ENCODE measurements at places on chromosomes 5 and 9.
A peak's percentile ranks its signal among the peaks of the same experiment; 100 is the strongest.

DNA sequence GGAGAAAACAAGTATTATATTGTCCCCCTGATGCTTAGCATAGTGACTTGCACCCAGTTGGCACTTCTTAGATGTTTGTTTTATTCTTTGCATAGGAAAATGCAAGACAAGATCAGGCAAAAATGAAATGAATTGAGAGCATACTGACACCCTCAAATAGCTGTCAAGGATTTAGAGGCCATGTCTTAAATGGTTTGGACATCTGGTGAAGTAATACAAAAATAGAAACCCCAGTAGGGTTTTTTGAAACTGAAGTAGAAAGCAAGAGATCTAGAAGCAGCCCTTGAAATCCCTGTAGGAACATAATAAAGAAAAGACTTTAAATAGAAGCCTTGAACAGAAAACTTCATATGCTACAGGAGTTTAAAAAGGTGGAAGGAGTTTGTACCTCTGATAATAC is 174.3 kb downstream of the ANXA1 start:
- no peak for DNase-seq

- no peak for DNase-seq
These were observed 29.4 kb upstream of the GDA start for GRCh38 chr9:72119853-72120252.

GRCh38 chr9:33049680-33050361 is 24.7 kb downstream of the DNAJA1 start:
- no peak for DNase-seq

DNA sequence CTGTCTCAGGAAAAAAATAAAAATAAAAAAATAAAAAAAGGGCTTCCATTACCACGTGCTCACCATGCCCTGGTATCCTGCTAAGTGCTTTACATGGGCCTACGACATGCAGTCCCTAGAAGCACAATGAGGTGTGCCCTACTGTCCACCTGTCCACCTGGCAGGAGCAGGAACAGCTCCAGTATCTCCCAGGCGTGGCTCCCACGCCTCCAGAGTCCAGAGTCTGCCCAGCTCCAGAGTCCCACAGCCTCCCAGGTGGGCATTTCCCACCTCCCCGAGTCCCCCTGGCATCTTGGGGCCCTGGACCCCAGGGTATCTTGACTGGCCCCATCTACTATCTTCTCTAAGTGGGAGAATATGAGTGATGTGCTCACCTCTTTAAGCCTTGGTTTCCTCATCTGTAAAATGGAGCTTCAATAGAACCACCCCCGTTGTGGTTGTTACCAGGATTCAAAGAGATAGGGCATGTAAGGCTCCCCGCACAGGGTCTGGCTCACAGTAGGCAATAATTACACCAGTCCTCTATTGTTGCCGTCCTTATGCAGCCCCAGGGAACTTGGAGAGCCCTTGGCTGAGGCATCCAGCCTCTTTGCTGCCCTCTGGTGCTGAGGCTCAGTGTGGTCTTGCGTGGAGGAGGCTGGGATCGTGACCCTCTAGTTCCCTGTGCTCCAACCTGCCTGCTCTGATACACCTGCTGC is 8.9 kb downstream of the CXCL14 start:
- peak; percentile 42 for DNase-seq

DNA sequence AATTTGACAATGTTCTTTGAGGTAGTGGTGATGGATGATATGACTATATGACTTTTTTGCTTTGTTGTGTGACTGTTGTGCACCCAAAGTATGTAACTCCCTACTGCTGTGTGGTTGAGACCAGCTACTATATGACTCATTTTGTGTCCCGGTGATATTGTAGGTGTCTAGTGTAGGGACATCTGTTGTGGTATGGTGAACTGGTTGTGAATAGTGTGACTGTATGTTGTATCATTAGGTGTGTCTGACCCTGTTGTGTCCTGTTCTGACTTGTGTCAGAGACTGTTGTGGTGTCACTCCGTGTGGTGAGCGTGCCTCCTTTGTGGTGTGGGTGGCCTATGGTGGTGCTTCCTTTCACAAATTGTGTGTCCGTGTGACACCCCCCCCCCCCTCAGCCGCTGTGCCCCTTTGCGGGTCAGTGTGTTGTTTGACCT is 11.2 kb upstream of the CXXC5 start:
- DNase-seq = peak; percentile 75

- DNase-seq = no peak
These were observed 15.4 kb downstream of the IARS1 start for GRCh38 chr9:92278110-92278509.

DNA sequence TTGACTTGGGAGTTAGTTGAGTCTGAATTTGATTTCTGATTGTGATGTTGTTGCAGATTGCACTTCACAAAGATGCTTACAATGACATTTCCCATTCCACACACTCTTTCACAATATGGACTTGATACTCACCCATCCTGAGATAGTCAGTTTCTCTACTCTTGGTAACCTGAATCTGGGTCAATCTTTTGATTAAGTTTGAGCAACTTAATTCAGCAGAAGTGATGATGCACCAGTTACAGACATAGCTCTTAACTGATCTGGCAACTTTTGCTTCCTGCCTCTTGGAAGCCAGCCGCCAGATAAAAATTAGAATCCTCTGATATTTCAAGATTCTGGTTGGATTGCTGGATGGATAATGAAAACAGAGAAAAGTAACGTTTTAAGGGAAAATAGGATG is 79.7 kb upstream of the OSMR start:
- no peak for DNase-seq

- DNase-seq = no peak
These were observed 48.7 kb upstream of the TTC39B start for GRCh38 chr9:15355669-15356068.

GRCh38 chr9:117672369-117672768 is 31.8 kb upstream of the TLR4 start:
- DNase-seq = no peak
